ENCODE measurements at places on chromosomes 7 and 10. TPM values are rescaled to one million over a fixed set of nuclear protein-coding genes. Genes with fewer than 3 reads are reported as not detected.

The FAM25G gene
- total RNA-seq, result not detected

The REEP3 gene
- 24.6 TPM for total RNA-seq

GRCh38 chr10:18418541-18419215, 232.7 kb downstream of the NSUN6 start:
- H3K4me1 ChIP-seq, result no peaks in the 10 kb centered on the region
- H3K27ac ChIP-seq, result no peak overlapping the region
- H3K4me3 ChIP-seq, result no peak overlapping the region
- peaks cover 4% of the 10 kb centered on the region for H3K27me3 ChIP-seq

DNA sequence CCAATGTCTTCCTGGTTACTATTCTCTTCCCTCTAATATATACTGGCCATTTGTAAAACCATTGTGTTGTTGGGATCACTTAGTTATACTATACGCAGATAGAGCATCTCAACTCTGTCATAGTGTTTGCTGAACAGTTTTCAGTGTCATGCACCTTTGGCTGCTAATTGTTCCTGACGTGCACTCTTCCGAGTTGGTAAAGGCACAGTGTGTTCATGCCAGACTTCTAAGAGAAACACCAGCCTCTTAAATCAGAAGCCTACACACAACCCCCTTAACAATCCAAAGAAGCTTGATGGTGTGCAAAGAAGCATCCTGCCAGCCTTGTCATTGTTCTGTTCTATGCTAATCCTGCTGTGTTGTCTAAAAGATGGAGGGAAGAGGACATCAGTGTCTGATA, 131.1 kb downstream of the MAPK8 start:
- H3K27me3 ChIP-seq, result no peaks in the 10 kb centered on the region
- no peaks in the 10 kb centered on the region for H3K4me1 ChIP-seq
- H3K36me3 ChIP-seq, result peaks cover 3% of the 10 kb centered on the region
- H3K4me3 ChIP-seq, result no peak overlapping the region

GRCh38 chr10:13439313-13440184, 89.3 kb downstream of the BEND7 start:
- peaks cover 10% of the 10 kb centered on the region for H3K4me1 ChIP-seq
- H3K27ac ChIP-seq, result no peak overlapping the region
- H3K4me3 ChIP-seq, result peak overlapping the region; percentile 4
- H3K36me3 ChIP-seq, result no peaks in the 10 kb centered on the region

DNA sequence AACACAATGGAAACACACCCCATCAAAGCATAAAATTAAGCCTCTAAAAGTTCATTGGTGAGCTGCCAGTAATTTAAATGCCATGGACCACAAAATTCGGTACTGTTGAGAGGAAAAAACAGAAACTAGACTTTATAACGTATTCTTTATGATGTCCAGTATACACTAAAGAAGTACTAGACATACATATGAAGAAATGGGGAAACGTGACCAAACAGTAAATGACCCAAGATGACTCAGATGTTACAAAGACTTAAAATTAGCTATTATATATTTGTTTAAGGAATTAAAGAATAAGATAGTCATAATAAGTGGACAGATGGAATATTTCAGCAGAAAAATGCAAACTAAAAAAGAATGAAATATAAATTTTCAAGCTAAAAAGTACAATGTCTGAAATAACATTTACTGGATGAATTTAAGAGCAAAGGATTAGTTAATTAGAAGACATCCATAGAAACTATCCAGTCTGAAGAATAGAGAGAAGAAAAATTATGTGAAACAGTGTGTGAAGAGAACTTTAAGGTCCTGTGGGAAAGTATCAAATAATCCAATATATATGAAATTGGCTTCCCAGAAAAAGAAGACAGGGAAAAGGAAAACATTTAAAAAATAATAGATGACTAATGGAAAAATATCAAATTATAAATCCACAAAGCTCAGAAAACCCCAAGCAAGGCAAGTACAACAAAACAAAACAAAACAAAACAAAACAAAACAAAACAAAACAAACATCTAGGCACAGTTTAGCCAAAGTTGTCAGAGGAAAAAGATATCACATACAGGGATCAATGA, 69.4 kb downstream of the SAMD9 start:
- peaks cover 15% of the 10 kb centered on the region for H3K4me1 ChIP-seq
- H3K36me3 ChIP-seq, result no peaks in the 10 kb centered on the region
- no peak for DNase-seq
- no peak overlapping the region for H3K4me3 ChIP-seq

- no peaks in the 10 kb centered on the region for H3K27me3 ChIP-seq
- no peak for DNase-seq
- no peaks in the 10 kb centered on the region for H3K36me3 ChIP-seq
- H3K4me1 ChIP-seq, result no peaks in the 10 kb centered on the region
Observed at GRCh38 chr10:66189271-66189670, 736.6 kb upstream of the LRRTM3 start.

DNA sequence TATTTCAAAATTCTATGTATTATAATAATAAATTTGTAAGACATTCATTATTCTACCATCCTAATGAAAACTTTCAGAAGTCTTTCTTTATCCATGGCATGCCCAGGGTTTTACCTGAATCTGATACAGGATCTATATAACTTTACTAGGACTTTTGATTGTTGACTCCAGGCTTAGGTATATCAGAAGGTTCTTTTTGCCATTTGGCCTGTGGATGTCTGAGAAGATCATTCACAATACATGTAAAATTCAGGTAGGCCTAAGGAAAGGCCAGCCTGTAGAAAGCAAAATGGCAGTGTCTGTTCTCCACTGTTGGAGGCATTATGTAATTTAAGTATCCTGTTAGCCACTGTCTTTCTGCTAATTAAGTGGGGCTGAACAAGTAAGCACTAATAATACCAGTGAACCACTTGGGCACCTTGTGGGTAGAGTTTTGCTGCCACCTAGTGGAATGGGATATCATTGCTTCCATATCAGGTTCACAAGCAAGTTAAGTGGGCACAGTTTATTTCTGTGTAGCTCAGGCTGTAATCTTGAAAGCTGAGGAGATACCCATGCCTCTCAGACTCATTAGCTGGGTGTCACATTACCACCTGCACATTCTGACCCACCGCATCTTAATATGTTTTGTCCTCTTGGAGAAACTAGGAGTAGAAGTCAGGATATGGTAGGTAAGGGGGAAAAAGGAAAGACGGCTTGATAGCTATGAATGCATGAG, 105.5 kb downstream of the SEPTIN7 start:
- no peak overlapping the region for H3K27ac ChIP-seq
- peaks cover 43% of the 10 kb centered on the region for H3K36me3 ChIP-seq
- H3K4me1 ChIP-seq, result peaks cover 3% of the 10 kb centered on the region
- DNase-seq, result peak; percentile 41
- no peak overlapping the region for H3K4me3 ChIP-seq

DNA sequence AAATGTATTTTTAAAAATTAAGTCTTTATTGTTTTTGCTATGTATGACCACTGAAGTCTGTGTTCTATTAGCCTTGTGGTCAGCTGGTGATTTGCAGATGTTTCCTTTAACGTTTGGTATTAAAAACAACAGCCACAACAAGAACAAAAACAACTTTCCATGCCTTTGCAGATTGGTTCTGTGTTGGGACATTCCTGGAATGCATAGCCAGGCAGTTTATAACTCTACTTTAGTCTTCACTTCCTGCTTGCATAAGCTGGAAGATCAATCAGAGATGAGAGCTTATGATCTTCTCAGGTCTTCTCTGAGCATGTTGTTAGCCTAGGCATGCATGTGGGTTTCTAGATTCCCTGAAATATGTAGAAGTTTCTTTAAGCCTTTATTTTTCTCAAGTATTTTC, 58.9 kb upstream of the SEMA3C start:
- no peak overlapping the region for H3K4me3 ChIP-seq
- DNase-seq, result no peak
- no peak overlapping the region for H3K27ac ChIP-seq
- no peaks in the 10 kb centered on the region for H3K27me3 ChIP-seq
- H3K4me1 ChIP-seq, result no peaks in the 10 kb centered on the region

GRCh38 chr7:96144260-96144526, 177.7 kb downstream of the SLC25A13 start:
- peaks cover 25% of the 10 kb centered on the region for H3K36me3 ChIP-seq
- H3K27ac ChIP-seq, result no peak overlapping the region
- no peak for DNase-seq
- H3K27me3 ChIP-seq, result no peaks in the 10 kb centered on the region
- no peak overlapping the region for H3K4me3 ChIP-seq
- H3K4me1 ChIP-seq, result no peaks in the 10 kb centered on the region

Data from activated T-helper 2 cell treated with anti-CD3 and anti-CD28 coated beads, Interferon-gamma antibody, Interleukin-2, Interleukin-4, amounts not matched to agents 10 μg/mL and 5 μg/mL and 100 μg/mL, durations not matched to agents 14 hours and 24 hours and 36 hours (primary cell).